Activated naive CD4-positive, alpha-beta T cell treated with anti-CD3 and anti-CD28 coated beads for 36 hours (primary cell): ENCODE measurements at places on chromosomes 3 and 15.

DNA sequence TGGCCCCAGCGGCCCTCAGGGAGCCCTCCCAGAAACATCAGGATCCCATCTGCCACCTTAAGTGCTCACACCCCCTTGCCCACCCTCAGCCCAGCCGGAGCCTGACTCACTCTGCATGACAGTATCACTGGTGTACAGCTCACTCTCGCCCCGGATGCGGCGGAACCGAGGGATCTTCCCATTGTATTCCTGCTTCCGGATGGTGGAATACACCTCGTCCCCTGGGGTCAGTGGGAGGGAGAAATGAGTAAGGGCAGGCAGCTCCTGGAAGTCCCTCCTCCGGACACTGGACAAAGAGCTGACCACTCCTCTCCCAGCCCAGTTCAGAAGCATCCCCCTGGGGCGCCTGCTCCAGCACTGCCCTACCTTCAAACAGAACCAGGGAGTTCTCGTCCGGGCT lies 16.5 kb downstream of the SEMA7A start:
- no peak overlapping the region for H3K27ac ChIP-seq
- no peaks in the 10 kb centered on the region for H3K27me3 ChIP-seq
- H3K4me3 ChIP-seq: no peak overlapping the region
- H3K4me1 ChIP-seq: peaks cover 40% of the 10 kb centered on the region
- DNase-seq: no peak
- peaks cover 40% of the 10 kb centered on the region for H3K36me3 ChIP-seq

GRCh38 chr3:186960347-186960746 lies 30.0 kb downstream of the ST6GAL1 start:
- H3K36me3 ChIP-seq: peaks cover 16% of the 10 kb centered on the region
- peaks cover 41% of the 10 kb centered on the region for H3K4me1 ChIP-seq
- no peak overlapping the region for H3K4me3 ChIP-seq
- no peak for DNase-seq

- H3K4me3 ChIP-seq: no peak overlapping the region
- no peaks in the 10 kb centered on the region for H3K27me3 ChIP-seq
- no peak overlapping the region for H3K27ac ChIP-seq
Observed at GRCh38 chr3:13023235-13023970, 49.8 kb downstream of the IQSEC1 start.

DNA sequence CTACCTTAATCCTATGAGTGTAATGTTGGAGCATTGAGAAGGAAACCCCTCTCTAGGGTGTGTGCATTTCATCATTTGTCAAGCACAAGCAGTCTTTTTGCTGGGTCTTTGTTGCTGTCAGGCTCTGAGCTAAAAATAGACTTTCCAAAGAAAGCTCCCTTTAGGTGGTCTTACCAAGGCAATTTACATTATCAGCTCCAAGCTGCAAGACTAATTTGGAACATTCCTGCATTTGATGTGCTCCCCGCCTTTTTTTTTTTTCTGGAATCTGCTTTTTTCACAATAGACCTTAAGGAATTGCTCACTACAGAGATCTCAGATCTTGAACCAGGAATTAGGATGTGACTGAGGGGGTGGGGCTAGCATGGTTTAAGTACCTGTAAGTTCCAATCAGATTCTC lies 60.6 kb upstream of the STAC start:
- no peaks in the 10 kb centered on the region for H3K27me3 ChIP-seq
- no peaks in the 10 kb centered on the region for H3K4me1 ChIP-seq
- no peak overlapping the region for H3K4me3 ChIP-seq
- H3K27ac ChIP-seq: no peak overlapping the region

- no peak overlapping the region for H3K4me3 ChIP-seq
- no peaks in the 10 kb centered on the region for H3K4me1 ChIP-seq
- no peaks in the 10 kb centered on the region for H3K27me3 ChIP-seq
- peaks cover 16% of the 10 kb centered on the region for H3K36me3 ChIP-seq
Observed at GRCh38 chr3:183944775-183945174, 60.1 kb upstream of the PARL start.

GRCh38 chr3:111758642-111759041 lies 100.4 kb upstream of the PHLDB2 start:
- no peak overlapping the region for H3K4me3 ChIP-seq
- peaks cover 15% of the 10 kb centered on the region for H3K4me1 ChIP-seq
- no peaks in the 10 kb centered on the region for H3K36me3 ChIP-seq
- H3K27me3 ChIP-seq: no peaks in the 10 kb centered on the region
